NCI-H1092 treated with DMSO at 0.1 percent for 48 hours (cell line): ENCODE measurements at places on chromosomes 2 and 18.

GRCh38 chr2:26628561-26629345 lies 12.4 kb downstream of the CIB4 start:
- DNase-seq, result no peak

- DNase-seq, result no peak
Observed at GRCh38 chr18:2898186-2898640, 51.4 kb downstream of the EMILIN2 start.

DNA sequence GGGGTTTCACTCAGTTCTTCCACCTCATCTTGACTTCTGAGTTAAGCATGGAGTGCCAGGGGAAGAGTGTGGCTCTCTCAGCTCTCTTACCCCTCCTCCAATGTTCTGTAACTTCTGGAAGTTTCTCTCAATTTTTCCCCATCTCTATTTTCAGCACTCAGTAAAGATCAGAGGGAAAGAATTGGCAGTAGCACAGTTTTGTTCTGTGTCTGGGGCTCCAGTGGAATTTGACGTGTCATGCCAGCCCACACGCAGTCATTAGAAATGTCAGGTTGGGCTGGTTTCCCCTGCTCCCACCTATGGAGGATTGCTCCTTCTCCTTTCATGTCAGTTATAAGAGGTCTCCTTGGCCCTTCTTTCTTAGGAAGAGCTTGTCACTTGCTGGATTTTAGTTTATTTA lies 104.6 kb upstream of the COL3A1 start:
- no peak for DNase-seq

GRCh38 chr2:163801486-163801885 lies 65.7 kb upstream of the FIGN start:
- DNase-seq, result no peak

GRCh38 chr2:85327160-85327821 lies 498 bp downstream of the TGOLN2 start:
- no peak for DNase-seq

DNA sequence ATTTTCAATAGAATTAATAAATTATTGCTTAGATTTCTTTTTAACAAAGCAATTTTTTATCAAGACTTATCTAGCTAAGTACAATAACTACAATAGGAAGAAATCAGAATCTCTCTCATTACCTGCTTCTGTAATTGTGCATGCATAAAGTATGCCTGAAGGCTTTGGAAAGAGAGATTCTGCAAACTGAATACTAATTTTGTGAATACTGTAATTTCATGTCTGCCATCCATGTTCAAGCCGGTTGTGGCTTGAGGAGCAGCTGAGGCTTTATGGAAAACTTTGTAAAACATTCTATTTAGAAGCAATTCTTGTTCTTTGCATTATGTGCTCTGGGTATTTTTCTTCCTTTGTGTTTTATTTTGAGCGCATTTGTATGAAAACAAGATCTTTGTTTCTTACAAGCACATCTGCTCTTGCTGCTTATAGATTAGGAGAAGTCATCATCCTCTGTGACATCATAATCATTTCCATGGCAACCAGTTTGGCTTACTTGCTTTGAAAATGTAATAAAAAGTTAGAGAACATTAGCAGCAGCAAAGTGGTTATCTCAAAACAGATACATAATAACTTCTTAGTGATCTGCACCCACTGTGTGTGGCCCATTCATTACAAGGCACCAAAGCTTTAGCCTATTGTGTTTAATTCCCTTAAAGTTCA lies 16.0 kb upstream of the IKZF2 start:
- no peak for DNase-seq

- DNase-seq, result no peak
Observed at GRCh38 chr2:120881981-120882788, 146.5 kb downstream of the GLI2 start.

DNA sequence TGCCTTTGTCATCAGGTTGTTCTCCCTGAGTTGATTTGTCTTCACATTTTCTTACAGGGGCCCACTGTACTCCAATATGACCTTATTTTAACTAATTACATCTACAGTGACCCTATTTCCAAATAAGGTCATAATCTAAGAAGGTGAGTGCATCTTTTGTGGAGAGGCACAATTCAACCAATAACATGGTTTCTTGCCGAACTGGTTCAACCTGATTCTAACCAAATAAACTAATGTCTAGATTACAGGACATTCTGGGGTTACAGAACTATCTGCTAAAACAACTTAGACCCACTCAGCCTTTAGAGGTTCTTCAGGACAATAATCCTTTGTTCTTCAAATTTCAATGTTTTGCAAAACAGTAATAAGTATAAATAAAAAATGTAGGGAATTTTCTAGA lies 496.5 kb upstream of the SOX11 start:
- DNase-seq, result no peak

DNA sequence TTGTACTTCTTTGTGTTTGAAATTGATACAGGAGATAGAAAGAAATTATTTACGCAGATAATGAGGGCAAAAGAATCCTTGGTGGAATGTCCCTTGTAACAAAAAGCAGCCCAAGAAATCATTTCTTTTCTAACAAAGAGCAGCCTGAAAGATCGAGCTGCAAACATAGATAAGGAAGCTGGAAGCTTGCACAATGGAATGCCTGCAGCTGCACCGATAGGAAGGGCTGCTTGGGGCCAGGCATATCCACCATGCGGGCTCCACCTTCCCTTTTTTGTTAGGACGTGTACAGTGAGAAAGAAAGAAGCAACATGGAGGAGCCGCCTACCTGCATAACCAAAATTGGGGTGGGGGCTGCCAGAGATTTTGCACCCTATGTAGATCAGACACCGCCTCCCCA lies 568.7 kb downstream of the METTL4 start:
- DNase-seq, result no peak

DNA sequence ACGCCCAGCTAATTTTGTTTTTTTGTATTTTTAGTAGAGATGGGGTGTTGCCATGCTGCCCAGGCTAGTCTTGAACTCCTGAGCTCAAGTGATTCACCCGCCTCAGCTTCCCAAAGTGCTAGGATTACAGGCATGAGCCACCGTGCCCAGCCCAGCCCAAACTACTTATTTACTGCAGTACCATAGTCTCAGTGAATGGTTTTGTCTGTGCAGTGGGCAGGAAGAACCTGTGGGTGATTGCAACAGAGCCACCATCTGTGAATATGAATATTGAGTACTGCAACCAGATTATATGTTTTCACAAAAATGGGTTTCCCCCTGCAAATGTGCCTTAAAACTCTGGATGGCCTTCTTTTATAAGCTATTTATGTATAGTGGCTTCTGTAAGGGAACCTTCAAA lies 9.1 kb downstream of the MPPE1 start:
- no peak for DNase-seq

- no peak for DNase-seq
Observed at GRCh38 chr2:106956879-106957278, 70.9 kb upstream of the ST6GAL2 start.

- DNase-seq, result no peak
Observed at GRCh38 chr18:22355598-22355997, 62.1 kb downstream of the CTAGE1 start.

DNA sequence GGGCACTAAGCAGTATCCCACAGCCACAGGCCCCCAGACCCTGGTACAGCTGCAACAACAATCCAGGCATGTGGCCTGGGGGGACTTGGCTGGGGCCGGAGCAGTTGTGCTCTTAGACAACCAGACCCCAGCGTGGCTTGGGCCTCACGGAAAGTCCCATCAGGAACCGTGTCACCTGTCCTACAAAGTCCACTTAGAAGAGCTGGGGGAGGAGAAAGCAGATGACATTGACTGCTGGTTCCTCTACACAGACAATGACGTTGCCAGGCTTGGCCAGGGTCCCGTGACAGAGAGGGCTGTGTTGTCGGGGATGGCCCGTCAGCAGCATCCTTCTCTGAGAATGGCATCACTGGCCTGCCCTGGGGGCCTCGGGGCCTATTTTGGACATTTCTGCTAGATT lies 124.5 kb downstream of the SEPTIN10 start:
- DNase-seq, result no peak

DNA sequence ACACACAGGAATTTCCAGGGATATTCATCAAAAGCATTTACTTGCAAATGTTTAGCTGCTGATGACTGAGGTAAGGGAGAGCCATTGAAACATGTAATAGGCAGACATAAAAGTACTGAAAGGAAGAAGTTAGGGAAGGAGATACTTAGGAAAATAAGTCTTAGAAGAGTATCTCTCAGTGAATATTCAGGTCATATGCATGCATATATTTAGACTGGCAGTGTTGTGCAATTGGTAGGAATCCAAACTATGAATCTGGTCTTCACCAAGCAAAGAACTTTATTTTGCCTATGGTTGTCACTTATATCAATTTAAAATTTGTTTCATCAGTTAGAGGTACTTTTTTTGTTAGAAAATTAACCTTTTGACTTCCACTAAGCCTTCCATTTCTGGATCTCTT lies 1490.7 kb downstream of the SUCLG1 start:
- no peak for DNase-seq

GRCh38 chr2:3703757-3704355 lies 481 bp downstream of the DCDC2C start:
- DNase-seq, result no peak

DNA sequence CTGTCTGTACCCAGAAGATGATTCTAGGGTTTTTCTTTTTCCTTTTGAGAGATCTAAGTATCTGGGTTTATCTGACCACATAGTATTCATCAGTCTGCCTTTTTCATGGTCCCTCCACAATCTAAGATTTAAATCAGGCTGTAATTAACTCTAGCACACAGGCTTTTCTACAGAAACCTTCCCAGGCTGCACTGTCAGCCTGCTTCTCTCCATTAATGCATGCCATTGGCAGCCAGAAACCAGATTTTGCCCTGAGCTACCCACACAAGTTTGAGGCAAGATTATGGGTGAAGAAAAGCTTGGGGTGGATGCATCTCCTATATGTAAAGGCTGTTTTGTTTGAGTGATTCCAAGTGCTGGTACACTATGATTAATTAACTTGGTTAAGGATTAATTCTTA lies 45.7 kb upstream of the EML4 start:
- no peak for DNase-seq

DNA sequence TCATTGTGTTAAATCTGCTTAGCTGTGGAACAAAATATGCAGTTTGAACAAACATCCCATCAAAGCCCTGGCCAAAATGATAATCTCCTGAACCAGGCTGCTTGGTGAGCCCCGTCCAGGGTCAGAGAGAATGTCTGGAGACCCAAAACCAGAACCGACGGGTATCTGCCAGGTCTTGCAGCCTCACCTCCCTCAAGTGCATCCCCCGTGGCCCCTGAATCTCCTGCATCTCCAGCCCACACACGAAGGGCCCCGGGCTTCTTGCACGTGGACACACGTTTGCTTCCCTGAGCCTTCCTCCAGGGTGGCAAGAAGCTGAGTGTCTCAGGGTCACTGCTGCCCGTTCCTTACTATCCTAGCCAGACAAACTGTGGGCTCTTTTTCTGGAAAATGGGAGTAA lies 50.5 kb upstream of the PXDN start:
- DNase-seq, result no peak

DNA sequence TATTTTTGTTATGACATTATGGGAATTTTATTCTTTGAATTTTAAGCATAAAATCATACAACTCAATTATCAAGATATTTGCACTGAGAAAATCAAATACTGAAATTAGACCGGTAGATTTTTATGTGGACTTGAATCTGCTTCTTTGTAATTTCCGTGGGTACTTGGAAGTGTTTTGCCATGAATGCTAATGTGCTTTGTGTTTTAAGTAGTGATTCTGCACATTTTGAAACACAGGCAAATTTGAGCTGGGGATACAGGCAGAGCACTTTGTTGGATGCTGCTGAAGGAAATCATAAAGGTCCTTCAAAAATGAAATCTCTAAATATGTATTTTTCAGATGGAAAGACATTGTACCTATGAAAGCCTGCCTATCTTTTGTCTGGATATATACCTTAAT lies 446.3 kb upstream of the POU3F3 start:
- DNase-seq, result no peak

DNA sequence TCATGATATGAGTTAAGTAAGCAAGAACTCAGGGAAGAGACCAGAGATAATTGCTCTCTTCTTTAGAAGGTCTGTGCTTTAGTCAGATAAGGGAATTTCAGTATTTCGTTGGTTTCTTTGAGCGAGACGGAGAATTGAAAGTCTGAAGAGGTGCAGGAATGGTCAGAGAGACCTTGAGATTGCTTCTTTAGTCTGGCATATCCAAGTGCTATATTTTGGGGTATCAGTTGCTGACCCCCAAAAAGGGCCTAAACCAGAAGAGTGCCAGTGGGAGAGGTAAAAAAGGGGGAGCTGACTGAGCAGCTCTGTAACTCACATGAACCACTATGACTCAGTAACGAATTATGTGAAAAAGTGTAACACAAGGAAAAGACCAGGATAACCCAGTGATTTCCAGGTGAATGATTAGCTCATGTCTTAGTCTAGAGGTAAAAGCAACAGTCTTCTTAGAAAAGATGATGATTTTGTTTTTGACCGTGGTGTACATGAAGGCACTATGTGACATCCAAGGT lies 932.9 kb downstream of the TDRD15 start:
- DNase-seq, result no peak

DNA sequence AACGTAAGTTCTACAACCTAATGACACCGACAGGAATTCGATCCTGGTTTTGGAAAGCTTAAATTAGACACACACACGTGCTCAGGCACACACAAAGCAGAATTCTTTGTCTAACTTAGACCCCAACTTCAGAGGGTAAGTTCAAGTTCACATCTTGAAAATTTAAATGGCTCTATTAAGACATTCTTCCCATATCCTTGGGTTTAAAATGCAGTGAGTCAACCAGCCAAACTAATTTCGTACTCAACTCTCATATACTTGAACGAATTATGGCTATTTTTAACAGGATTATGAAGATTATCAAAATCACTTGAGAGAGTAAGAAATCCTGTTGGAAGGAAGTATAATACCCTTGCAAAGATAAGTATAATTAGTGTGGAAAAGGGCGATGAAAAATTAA lies 53.2 kb upstream of the ARL4C start:
- DNase-seq, result no peak

DNA sequence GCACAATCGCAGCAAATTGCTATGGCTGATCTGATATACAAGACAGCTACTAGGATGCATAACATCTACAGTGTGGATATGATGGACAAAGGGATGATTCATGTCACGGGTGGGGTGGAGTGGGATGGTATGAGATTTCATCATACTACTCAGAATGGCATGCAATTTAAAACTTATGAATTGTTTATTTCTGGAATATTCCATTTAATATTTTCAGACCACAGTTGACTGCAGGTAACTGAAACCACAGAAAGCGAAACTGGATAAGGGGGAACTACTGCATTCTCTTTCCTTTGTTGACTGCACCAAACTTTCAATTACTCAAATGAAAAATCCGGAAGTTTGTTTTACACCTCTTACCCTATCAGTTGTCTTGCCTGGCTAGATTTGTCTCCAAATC lies 94.4 kb upstream of the NEUROD1 start:
- DNase-seq, result no peak

- DNase-seq, result no peak
Observed at GRCh38 chr18:52816121-52816520, 476.1 kb downstream of the DCC start.

DNA sequence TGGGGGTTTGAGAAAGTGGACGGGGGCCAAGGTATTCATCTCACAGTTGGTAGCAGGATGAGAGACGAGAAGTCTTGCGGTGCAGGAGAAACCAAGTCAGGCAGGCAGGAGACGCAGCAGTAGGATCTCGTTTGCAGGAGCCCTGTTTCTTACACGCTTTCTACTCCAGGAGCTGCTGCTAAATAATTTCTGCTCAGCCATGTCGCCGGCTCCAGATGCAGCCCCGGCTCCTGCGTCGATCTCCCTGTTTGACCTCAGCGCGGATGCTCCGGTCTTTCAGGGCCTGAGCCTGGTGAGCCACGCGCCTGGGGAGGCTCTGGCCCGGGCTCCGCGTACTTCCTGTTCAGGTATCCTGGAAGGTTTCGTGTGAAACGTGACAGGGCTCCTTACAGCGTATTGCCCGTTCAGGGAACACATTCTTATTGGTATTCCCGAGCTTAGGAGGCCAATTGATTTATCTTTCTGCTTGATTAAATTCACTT lies 494 bp downstream of the ANKZF1 start:
- DNase-seq, result no peak
